ENCODE measurements at places on chromosomes 6 and 20.

DNA sequence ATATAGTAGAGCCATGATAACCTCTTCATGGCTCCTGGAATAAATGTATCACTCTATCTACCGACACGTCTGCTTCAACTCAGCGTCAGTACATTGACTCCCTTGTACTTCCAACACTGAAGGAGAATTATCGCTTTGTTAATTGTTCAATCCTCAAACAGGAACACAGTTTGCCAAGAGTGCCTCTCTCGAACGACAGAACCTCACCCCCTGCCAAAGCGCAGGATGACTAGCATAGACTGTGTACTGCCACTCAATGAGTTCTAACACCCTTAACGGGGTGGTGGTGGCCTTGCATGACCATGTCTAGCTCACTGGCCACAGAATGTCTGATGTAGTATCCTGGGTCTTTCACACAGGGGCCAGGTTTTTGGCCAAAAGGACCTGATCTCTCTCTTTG, 81.4 kb upstream of the HEY2 start:
- no peak for DNase-seq

DNA sequence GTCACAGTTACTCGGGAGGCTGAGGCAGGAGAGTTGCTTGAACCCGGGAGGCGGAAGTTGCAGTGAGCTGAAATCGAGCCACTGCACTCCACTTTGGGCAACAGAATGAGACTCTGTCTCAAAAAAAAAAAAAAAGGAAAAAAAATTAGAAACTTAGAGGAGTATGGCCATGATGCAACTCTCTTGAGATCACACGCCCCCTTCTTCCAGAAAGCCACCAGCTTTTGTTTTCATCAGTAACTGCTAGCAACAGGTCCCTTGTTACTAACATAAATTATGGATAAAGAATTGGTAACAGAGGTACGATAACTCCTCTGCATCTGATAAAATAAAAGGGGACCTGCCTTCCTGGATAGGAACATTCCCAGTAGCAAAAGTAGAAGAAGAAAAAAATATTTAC, 308.2 kb downstream of the CD83 start:
- DNase-seq = no peak

DNA sequence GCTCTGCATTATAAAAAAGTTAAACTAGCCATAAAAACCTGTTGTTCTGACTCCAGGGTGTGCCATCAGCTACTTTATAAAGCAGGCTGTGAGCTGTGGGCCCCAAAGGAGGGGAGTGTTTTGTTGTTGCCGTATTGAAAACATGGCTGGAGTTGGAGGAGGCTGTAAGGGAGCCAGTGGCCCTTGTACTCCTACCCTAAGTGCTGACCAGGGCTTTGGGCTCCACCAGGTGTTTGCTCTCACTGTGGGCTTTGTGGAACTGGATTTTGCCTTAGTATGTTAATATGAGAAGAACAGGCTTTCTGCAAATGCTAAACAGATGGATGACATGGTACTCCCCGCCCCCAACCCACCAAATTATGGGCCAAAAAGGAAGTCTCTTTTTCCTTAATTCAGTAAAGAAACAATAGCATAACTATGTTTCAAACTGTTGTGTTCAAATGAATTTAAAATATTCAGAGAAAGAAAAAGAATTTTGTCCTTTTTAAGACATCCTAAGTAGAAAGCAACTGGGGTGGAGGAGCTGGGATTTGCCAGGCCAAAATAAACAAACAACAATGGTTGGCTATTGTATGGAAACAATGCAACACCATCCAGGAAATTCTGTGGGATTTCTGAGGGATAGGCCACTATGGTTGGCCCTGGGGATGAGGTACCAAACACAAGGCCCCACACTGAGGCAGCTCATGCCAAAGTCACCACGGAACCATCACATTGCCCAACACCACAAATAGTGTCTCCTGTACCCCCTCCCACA, 63.3 kb downstream of the PLCG1 start:
- DNase-seq = no peak

- DNase-seq = peak; percentile 48
Observed at GRCh38 chr20:20593447-20594170, 118.8 kb downstream of the RALGAPA2 start.

DNA sequence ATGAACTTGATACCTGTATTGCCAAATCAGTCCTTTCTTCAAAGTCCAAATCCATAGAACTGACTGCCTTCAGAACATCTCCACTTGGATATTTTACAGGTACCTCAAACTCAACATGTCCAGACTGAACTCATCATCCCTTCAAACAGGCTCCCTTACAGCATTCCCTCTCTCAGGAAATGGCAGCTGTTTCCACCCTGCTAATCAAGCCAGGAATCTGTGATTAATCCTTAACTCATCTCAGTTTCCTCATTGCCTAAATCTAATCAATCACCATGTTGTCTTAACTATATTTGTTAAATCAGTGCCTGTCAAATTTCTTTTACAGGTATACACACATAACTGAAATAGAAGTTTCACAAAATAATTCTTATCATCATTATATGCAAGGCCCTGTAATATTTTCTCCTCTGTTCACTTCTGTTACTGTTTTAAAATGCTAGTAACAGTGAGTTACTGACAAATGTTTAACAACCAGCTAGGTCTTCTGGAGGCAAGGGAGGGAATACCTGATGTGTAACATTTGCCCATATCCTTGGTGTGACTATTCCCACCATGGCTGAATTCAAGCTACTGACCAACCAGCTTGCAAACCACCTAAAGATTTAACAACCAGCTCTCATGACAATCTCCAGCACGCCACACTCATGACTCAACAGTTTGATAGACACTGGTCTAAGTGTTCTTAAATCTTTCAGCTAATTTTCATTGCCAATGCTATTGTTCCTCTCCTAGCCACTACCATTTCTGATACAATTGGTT, 124.9 kb downstream of the ADAT2 start:
- DNase-seq = no peak

- DNase-seq = no peak
Observed at GRCh38 chr6:116102873-116103272, 2.2 kb downstream of the NT5DC1 start.

- DNase-seq = no peak
Observed at GRCh38 chr20:63588641-63589041, 14.6 kb upstream of the HELZ2 start.

Data from fibroblast of lung (primary cell).